ENCODE measurements at places on chromosomes 5 and 9. TPM values are rescaled to one million over a fixed set of nuclear protein-coding genes. Genes with fewer than 3 reads are reported as not detected.

GRCh38 chr5:68396722-68397121, 181.2 kb downstream of the PIK3R1 start:
- no peak overlapping the region for H3K27ac ChIP-seq
- no peaks in the 10 kb centered on the region for H3K27me3 ChIP-seq
- H3K4me1 ChIP-seq = no peaks in the 10 kb centered on the region

The CER1 gene
- not detected for total RNA-seq

GRCh38 chr5:173582216-173583111, 34.0 kb downstream of the BOD1 start:
- peak overlapping the region; percentile 21 for H3K27ac ChIP-seq
- H3K4me3 ChIP-seq = no peak overlapping the region
- H3K4me1 ChIP-seq = peaks cover 11% of the 10 kb centered on the region
- no peaks in the 10 kb centered on the region for H3K36me3 ChIP-seq

The EIF4E1B gene
- not detected for total RNA-seq

The AGXT2 gene
- total RNA-seq = not detected

GRCh38 chr9:129290606-129291005, 112.5 kb upstream of the IER5L start:
- H3K36me3 ChIP-seq = no peaks in the 10 kb centered on the region
- H3K4me1 ChIP-seq = no peaks in the 10 kb centered on the region
- no peak overlapping the region for H3K27ac ChIP-seq
- H3K4me3 ChIP-seq = no peak overlapping the region
- no peaks in the 10 kb centered on the region for H3K27me3 ChIP-seq

DNA sequence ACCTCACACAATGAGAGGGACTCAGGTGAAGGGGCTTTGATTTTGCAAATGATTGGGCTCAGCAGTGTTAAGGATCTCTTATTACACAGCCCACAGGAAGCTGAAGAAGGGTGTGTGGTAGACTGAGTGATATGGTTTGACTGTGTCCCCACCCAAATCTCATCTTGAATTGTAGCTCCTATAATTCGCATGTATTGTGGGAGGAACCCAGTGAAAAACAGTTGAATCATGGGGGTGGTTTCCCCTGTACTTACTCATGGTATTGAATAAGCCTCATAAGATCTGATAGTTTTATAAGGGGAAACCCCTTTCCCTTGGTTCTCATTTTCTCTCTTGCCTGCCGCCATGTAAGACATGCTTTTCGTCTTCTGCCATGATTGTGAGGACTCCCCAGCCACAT, 132.5 kb upstream of the FBXL7 start:
- no peaks in the 10 kb centered on the region for H3K4me1 ChIP-seq
- no peaks in the 10 kb centered on the region for H3K27me3 ChIP-seq
- no peak for DNase-seq
- no peaks in the 10 kb centered on the region for H3K36me3 ChIP-seq
- H3K4me3 ChIP-seq = no peak overlapping the region
- H3K27ac ChIP-seq = no peak overlapping the region

The IL33 gene
- under 0.01 TPM for total RNA-seq
